Activated CD4-positive, alpha-beta T cell treated with anti-CD3 and anti-CD28 coated beads, Interleukin-2, Interleukin-6, amounts not matched to agents 100 ng/mL and 50 ng/mL, durations not matched to agents 16 hours and 8 hours (primary cell): ENCODE measurements at places on chromosomes 4 and X.

GRCh38 chr4:80073473-80074008 is 512 bp upstream of the ANTXR2 start:
- peak; percentile 68 for DNase-seq

DNA sequence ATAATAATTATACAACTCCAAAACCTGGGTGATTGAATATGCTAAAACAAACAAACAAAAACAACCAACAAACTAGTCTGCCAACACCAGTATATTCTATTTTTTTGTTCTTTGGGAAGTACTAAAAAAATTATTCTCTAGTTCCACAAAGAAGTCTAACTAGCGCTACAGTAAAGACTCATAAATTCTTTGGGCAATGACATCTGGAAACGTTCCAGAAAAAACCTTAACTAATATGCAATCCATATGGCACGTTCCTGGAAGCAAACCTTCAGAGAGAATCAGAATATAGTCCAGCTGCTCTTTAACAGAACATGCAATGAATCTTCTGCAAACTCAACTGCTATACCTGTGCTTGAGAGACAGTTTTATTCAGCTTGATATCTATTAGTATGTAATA is 500.1 kb downstream of the TRAM1L1 start:
- no peak for DNase-seq

DNA sequence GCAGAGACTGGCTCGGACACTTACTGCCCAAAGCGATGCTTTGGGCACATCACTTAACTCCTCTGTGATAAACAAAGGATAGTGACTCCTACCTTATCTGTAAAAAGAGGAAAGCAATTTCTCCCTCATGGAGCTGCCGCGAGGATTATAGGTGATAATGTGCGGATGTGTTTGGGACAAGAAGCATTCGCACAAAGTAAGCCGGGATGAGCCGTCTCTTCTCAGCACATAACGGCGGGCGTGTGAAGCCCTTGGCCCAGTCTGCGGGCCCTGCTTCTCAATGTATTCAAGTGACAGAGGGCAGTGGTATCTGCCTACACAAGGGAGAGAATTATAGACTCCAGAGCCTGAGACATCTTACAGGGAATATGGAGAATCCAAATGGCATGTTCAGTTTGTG is 550.3 kb upstream of the CPEB2 start:
- no peak for DNase-seq

DNA sequence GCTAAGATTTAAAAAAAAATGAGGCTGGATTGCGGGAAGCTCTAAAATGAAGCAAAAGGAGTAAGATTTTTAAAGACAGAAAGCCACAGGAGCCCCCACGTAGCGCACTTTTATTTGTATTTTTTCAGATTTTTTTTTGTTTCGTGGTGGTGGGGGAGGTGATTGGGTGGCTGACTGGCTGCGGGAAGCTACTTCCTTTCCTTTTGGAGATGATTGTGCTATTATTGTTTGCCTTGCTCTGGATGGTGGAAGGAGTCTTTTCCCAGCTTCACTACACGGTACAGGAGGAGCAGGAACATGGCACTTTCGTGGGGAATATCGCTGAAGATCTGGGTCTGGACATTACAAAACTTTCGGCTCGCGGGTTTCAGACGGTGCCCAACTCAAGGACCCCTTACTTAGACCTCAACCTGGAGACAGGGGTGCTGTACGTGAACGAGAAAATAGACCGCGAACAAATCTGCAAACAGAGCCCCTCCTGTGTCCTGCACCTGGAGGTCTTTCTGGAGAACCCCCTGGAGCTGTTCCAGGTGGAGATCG is 908 bp downstream of the PCDH10 start:
- DNase-seq = no peak

- DNase-seq = no peak
Measured at GRCh38 chrX:155744534-155744933, 131.8 kb upstream of the TMLHE start.

DNA sequence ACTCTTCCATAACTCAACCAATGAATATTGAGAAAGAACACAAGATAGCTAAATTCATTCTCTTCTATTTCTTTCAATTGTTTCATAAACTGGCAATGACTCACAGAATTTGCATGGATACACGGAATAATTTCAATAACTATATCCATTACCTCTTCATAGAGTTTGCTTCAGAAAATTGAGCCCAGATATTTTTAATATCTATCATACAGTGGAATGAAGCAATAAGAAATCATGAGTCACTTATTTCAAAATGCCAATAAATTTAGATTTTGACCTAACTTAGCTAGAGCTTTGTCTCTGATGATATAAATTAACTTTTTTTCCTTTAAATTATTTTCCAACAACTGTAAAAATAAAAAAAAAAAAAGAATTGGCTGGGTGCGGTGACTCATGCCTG is 22.2 kb upstream of the MANBA start:
- DNase-seq = no peak

GRCh38 chrX:19981947-19982346 is 8.9 kb downstream of the BCLAF3 start:
- no peak for DNase-seq

DNA sequence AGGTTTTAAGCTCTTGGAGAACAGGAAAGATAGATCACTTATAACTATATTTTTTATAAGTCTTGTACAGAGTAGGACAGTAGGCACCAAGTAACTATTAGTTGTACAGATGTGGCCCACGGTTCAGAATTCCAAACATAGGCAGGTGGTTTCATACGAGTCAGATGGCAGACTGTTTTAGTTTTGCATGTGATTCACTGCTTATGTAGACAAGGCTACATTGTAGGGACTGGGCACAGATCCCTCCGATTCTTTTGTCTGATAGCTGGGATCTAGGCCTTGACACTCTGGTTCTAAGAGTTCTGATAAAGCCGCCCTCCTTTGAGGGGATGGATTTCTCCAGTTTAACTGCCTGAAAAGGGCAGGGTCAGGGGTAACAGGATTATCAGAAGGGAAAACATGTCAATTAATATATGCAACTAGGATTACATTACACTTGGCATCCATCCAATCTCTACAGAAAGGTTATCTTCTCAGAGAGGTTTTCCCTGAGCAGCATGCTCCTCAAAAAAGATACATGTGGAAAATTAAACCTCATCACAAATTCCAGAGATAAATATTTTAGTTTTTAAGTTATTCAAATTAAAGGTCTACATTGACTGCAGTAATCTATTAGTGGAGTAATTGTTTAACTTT is 87.8 kb downstream of the SPRY1 start:
- no peak for DNase-seq

- DNase-seq = peak; percentile 9
Measured at GRCh38 chrX:77961063-77961462, 8.4 kb downstream of the PGAM4 start.

DNA sequence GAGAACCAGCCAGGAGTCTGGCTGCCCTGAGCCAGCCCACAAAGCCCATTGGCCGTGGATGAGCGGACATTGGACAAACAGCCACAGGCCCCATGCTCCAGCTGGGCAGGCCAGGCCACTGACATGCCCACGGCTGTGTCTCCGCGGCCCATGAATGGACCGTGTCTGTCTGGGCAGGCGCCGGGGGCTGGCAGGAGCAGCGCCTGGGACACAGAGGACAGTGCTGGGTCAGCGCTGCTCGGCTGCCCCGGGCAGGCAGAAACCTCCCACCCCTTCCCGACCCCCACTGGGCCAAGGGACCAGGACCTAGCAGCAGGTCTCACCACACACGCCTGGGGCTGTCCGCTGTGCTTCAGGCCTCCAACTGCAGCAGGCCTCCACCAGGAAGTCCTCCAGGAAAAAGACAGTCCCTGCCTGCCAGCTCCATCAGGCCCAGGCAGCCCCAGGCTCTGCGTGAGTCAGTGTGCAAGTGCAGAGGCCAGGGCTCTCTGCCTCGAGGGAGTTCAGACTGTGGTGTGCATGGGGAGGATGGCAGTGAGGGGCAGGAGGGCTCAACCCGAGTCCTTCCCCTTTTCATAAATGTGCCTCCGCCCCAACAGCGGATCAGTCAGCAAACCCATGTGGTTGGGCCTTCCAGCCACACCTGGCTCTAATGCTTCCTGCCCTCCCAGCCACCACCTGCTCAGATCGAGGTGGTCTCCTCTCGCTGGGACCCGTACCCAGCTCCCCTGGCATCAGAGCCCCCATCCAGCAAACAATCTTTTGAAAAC is 17.2 kb upstream of the FGFR3 start:
- DNase-seq = no peak

- no peak for DNase-seq
Measured at GRCh38 chr4:87901422-87901992, 68.7 kb downstream of the MEPE start.

DNA sequence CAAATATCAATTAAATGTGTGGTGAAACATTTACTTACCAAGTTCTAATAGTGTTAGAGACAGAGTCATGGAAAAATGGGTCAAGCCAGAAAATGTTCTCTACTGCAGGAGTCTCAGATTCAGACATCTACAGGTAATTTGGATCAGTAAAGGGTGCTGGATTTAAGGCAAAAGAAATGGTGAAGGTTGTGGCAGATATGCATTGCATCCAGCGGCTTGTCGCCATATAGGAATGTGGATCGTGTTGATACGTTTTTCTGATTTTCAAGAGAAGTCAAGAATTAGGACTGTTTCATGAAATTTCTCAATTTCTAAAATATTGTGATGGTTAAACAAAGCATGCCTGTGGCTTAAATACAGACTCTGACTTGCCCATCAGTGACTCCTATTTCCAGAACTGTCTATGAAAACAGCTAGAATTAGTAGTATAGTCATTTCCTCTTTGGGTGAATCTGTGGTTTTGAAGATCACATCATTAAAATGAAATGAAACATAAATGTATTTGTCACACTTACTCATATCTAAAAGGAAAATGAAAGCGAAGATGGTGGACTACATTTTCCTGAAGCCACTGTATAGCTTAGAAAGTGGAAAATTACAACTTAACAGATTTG is 110.1 kb upstream of the VEGFC start:
- peak; percentile 62 for DNase-seq

DNA sequence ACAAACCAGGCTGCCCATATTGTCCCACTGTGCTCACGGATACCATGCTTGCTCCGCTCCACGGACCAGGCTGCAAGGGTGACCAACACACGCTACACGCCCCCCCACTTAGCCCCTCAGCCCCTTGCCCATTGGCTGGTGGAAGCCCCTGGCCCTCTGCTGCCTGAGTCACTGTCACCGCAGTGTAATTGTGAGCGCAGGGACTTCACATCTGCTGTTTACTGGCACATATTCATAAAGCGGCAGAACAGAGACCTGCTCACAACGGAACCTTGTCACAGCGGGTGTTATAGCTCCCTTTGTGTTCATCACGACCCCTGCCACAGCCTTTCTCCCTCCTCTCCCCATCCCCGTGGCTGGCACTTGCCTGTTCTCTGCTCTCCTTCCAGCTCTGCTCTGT is 83.7 kb downstream of the PSAPL1 start:
- no peak for DNase-seq

- no peak for DNase-seq
Measured at GRCh38 chr4:188282471-188283232, 143.4 kb downstream of the TRIML1 start.

- no peak for DNase-seq
Measured at GRCh38 chrX:38500866-38501265, 60.5 kb upstream of the TSPAN7 start.

- no peak for DNase-seq
Measured at GRCh38 chr4:107578321-107578720, 141.7 kb downstream of the PAPSS1 start.

DNA sequence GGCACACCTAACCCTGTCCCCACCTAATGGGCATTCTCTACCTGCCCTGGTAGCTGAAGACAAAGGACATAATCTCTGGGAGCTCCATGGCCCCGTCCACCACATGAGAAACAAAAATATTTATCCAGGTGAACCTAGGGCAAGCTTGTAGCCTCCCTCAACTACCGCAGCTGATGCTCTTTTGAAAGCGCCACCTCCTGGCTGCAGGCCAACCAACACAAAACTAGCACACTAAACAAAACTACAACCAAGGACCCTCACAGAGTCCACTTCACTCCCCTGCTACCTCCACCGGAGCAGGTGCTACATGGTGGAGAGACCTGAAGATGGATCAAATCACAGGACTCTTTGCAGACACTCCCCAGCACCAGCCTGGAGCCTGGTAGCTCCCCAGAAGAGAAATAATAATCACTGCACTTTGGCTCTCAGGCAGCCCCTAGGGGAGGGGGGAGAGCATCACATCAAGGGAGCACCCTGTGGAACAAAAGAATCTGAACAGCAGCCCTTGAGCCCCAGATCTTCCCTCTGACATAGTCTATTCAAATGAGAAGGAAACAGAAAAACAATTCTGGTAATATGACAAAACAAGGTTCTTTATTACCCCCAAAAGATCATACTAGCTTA is 111.3 kb upstream of the ATP8A1 start:
- no peak for DNase-seq

- DNase-seq = no peak
Measured at GRCh38 chrX:51860679-51861078, 32.7 kb upstream of the MAGED1 start.

DNA sequence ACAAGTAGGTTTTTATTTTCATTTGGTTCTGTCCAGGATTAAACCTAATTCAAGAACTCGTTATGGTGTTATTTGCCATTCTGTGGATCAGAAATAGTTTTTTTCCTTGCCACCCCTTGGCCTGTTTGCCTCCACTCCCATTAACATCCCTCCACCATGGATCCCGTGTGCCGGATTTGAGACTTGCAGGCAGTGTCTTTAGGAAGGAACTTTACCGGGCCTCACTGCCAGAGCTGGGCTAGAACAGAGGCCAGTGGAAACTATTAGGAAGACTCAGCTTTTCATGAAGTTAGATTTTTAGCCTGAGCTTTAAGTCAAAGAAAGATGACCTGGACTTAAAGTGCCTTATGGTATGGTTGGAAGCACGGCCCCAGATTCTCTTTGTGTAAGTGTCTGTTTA is 2.4 kb downstream of the KLHL2 start:
- no peak for DNase-seq

DNA sequence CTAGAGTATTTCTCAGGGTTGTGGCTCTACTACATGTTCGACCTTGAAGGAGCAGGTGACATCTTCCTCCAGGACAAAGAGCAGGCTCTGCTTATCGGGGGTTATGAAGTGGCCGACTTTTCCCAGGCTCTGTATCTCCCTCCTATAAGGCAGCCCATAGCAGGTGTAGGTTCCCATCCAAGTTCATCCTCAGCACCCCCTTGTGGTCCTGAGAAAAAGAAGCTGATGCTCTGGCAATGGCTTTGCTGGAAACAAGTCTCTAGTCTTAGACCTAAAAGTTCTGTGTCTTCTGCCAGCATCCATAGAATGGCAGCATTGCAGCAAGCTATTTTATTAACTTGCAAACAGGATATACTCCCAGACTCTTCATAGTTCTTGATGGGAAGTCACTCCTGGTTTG is 836.6 kb upstream of the PRKX start:
- no peak for DNase-seq

DNA sequence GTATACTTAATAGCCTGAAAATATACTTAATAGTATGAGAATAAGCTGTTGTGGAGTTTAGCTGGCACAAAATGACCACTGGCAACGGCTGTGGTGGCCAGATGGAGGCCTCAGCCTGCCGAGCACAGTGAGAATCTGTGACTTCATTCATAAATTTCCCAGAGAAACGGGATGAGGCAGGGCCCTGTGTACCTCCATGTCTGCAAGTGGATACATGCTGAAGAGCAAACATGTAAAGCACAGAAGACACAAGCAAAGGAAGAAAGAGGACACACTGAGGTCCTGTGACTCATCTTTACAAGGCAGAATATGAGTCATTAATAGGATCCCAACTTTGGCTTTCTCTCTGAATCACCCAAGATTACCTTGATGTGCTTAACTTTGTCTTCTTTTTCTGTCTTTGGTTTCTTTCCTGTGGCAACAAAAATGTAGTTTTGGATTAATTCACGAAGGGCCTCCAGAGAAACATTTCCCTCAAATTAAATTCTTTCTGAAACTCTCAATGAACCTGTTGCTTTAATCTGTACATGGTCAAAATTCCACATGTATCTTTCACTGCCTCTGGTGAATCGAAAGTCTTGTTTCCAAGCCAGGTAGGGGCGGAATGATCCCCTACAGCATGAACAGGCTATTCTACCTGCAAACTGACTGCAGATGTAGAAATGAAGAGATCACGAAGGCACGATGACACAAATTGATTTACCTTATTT is 56.4 kb downstream of the IRF2 start:
- peak; percentile 84 for DNase-seq
